Ammon's horn (tissue), 1 donor: ENCODE measurements at places on chromosomes 7 and 10.

- DNase-seq: peak; percentile 54
These were observed 121.7 kb downstream of the DOCK4 start for GRCh38 chr7:112084520-112084971.

- DNase-seq: no peak
These were observed 80.8 kb upstream of the PLXNA4 start for GRCh38 chr7:132656846-132657776.

DNA sequence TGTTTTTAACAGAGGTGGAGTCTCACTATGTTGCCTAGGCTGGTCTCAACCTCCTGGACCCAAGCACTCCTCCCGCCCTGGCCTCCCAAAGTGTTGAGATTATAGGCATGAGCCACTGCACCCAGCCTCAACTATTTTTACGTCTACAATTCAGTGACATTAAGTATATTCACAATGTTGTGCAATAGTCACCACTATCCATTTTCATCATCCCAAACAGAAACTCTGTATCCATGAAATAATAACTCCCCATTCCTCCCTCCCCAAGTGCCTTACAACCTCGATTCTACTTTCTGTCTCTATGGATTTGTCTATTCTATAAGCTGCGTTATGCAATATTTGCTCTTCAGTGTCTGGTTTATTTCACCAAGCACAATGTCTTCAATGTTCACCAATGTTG is 20.3 kb upstream of the ZNRF2 start:
- DNase-seq: no peak

DNA sequence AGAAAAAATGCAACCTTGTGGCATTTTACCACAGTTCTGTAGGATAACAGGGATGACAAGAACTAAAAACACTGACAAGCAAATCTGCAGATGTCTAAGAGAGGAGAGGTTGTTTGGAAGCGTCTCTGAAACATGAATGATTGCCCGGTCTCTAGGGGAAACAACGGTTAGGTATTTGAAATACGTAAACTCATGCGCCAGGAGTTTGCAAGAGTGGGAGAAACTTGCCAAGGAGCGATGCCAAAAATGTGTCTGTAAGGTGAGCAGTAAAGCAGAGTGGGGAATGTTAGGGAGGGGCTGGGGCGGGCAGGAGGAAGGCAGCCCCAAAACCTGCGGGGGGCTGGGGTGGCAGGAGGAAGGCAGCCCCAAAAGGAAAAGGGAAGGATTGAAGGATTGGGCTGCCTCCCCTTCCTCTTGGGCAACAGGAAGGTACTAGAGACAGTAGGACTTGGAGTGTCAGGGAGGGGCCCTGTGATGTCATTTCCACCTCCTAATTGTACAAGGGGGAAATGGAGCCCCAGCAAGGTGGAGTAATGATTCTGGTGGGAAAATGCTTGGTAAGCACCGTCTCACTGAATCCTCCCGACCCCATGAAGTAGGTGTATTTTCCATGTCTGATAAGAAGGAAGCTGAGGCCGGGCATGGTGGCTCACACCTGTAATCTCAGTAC is 33.2 kb upstream of the PLEKHA1 start:
- no peak for DNase-seq

GRCh38 chr7:128743112-128743772 is 4.1 kb downstream of the CALU start:
- DNase-seq: no peak

DNA sequence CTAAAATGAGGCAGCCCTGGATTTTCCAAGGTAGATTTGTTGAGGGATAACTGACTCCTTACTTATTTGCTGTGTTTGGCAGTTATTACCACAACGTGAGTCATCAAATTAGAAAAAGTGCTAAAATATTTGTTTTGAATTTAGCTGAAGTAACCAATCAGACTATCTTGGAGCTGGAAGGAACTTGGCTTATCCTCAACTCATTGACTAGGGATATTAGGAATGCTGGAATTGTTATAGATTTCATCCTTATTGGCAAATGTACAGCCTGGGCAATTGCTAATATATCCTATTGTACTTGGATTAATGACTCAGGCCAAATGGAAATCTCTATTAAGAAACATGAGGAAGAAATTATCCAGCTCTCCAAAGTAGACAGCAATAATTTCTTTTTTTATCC is 1189.0 kb upstream of the LRRN3 start:
- no peak for DNase-seq

- DNase-seq: no peak
These were observed 39.9 kb upstream of the WNT16 start for GRCh38 chr7:121288894-121289293.

GRCh38 chr7:55280031-55280454 is 85.1 kb upstream of the LANCL2 start:
- DNase-seq: peak; percentile 86

DNA sequence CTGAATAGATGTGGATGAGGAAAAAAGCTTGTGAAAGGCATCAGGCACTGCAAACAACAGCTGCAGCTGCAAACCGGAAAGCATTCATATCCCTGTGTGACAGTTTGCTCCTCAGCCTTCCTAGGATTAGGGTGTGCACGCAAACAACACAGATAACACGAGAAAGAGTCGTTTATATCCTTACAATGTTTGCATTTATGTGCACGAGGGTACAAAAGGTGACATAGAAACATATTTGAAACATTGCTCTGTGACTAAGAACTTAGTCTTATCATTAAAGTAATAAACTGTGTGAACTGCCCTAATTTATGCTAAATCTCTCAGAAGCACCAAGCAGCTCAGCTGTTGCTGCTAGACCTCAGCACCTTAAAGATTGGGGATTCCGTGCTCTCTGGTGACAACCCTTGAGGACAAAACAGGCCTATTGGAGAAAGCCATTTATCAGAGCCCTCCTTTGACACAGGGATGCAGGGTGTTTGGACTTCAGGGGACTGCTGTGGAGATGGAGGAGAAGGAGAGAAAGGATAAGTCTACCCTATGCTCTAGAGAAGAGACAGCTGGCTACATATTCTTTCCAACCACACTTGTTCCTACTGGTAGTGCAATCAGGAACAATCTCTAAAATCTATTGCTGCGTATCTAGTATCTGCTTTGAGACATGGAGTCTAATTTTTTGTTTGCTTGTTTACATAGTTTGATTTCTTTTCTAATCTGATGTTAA is 176.2 kb downstream of the GNAT3 start:
- DNase-seq: peak; percentile 47

DNA sequence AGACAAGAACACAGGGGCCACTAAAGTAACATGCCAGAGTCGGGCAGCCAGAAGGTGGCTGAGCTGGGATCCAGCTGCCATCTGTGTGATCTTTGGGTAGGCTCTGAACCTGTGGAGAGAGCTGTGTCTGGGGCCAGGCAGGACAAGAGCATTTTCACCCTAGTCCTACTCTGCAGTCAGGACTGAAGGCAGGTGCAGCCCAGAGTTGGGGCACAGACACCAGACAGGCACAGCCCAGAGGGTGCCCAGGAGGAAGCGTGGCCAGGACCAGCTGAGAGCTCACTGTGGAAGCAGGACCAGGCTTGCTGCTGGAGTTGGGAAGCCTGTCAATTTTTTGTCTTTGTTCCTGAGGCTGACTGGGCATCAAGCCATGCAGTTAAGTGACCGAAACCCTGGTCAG is 113.6 kb downstream of the ADCY1 start:
- peak; percentile 27 for DNase-seq

GRCh38 chr7:51067757-51068156 is 248.9 kb downstream of the COBL start:
- peak; percentile 72 for DNase-seq

DNA sequence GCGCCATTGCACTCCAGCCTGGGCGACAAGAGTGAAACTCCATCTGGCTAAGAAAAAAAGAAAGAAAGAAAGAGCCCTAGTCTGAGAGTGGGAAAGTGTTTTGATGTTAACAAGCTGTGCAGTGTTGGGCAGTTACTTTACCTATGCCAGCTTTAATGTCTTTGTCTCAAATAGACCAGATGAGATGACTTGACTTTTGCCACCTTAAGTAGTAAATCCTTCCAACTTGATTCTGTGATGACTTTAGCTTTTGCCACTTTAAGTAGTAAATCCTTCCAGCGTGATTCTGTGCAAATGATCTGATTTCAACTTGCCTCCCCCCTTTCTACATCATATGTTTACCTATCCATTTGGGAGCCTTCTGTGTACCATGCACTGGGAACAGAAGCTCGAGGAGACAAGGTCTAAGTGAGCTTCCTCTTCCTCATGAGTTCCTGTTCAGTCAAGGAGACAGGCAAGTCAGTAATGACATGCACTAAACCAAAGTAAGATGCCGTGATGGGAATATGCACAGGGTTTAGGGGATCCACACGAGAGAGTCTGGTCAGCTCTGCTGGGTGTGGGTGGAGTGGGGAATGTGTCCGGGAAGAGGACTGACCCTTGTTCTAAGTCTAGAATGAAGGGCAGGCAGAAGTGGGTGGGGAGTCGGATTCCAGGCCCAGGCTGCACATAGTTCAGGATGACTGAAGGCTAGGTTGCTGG is 17.2 kb downstream of the INPP5F start:
- no peak for DNase-seq

- DNase-seq: peak; percentile 74
These were observed at the start of gene TMEM229A for GRCh38 chr7:124032369-124033094. Gene TMEM229A (minus strand): TSS chr7:124033067. CDS start chr7:124033003, 64 bp downstream.

DNA sequence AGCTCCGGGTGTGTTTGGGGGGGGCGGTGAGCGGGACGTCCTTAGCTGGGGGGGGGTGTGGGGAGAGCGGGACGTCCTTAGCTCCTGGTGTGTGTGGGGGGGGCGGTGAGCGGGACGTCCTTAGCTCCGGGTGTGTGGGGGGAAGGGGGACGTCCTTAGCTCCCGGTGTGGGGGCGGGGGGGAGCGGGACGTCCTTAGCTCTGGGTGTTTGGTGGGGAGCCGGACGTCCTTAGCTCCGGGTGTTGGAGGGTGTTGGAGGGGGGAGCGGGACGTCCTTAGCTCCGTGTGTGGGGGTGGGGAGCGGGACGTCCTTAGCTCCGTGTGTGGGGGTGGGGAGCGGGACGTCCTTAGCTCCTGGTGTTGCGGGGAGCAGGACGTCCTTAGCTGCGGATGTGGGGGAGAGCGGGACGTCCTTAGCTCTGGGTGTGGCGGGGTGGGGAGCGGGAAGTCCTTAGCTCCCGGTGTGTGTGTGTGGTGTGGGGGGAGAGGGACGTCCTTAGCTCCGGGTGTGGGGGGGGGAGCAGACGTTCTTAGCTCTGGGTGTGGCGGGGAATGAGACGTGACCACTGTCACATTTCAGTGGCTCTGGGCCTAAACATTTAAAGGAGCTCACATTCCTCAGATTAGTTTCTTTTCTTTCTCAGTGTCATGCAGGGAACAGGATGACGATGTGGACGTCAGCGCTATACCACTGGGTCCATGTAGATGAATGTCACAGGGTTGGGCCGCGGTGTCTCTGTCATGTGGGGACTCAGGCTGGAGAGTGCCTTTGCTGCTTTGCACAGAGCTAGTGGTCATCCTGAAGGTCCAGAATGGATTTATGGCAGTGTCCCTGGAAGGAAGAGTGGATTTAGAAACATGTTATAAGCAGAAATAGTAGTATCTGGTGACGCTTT is 7.5 kb downstream of the DYNC2I1 start:
- no peak for DNase-seq

DNA sequence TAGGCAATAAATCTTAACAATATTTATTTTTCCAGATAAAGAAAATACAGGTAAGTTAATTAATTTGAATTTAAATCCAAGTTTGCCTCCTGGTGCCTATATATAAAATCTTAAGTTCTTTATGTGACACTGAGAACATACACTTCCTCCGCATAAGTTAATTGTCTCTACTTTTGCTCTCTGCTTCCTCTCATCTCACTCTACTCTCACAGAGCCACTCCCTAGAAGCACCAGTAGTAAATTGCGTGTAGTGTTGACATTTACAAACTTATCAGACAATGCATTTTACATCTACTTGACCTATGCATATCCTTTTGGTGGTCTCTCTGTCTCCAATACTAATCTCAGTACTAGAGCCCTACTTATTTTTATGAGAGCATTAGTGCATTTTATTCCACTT is 144.5 kb downstream of the ETV1 start:
- no peak for DNase-seq

GRCh38 chr10:125132344-125132743 is 28.0 kb downstream of the CTBP2 start:
- no peak for DNase-seq

- DNase-seq: no peak
These were observed 60.1 kb upstream of the ZPBP start for GRCh38 chr7:50153148-50153547.

DNA sequence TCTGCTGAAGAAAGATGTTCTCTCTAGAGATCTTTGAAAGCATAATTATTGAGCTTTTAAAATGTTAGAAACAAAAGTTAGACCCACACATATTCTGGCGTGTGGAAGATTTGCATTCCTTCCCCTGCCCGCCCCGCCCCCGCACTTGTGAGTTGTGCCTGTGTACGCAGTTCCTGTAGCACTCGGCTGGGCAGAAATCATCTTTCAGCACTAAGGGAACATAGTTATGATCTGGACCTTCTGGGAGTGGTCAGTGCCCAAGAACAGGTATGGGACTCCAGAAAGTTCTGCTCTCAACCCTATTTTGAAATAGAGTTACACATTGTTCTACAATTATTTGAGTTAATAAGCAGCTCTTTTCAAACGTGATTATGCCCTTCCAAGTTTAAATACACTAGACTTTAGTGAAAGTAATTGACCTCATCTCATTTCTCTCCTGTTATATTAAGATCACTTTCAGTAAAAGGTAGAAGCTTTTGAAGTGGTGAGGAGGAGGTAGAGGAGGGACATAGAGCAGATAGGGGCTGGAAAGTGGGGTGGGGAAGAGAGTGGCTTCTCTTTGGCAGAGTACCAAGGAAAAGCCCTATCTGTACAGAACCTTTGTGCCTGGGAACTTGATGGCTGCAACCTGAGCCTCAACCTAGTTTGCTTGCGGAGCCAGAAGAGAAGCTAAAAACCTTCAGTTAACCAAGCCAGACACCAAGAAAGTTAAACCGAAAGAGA is 5.7 kb downstream of the BLVRA start:
- DNase-seq: no peak

- DNase-seq: no peak
These were observed 29.2 kb downstream of the TDRD1 start for GRCh38 chr10:114208351-114208750.

GRCh38 chr7:103114576-103115008 is 34.3 kb downstream of the NAPEPLD start:
- peak; percentile 58 for DNase-seq

DNA sequence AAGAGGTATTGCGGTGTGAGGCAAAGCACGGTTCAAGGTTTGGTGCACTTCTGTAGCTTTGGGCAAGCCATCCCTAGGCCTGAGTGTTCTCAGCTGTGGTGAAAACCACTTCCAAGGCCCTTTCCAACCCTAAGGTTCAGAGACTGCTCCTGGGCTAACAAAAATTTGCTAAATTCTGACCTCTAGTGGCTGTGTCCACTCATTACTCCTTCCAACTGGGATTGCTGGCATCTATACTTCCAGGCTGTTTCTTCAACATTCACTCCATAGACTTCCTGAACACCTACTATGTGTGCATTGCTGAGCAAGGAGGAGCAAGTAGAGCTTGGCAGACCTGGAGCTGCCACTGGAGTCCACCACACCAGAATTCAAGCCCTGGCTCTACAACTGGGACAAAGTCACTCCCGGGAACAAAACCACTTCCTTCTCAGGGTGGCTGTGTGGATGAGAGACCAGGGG is 29.3 kb upstream of the SH3PXD2A start:
- DNase-seq: peak; percentile 71

- DNase-seq: peak; percentile 48
These were observed 30.7 kb upstream of the INPP5A start for GRCh38 chr10:132506711-132507408.
